Pancreas (tissue), 10 donors: ENCODE measurements at places on chromosomes 12 and 14. TPM values are rescaled to one million over a fixed set of nuclear protein-coding genes. Genes with fewer than 3 reads are reported as not detected.

- no peak for DNase-seq
These were observed 51.6 kb upstream of the CRY1 start for GRCh38 chr12:107144990-107145389.

DNA sequence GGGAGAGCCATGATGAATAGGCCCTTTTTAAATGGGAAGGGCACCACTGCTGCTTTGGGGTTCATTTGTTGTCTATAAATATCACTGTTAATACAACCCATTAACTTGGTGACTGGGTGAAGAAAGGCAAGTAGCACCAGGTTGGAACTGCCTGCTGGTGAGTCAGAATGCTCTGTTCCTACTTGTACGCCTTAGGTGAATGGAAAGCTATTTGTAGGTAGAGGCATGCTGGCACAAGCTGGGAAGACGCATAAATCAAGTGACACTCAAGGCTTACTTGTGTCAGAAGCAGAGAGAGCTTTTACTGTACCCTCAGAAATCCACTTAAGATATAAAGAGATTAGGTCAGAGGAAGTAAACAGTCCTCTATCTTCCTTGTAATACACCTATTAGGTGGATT, 142.5 kb downstream of the TMX1 start:
- DNase-seq = no peak

GRCh38 chr14:23066368-23066767, 9.0 kb upstream of the CDH24 start:
- DNase-seq = no peak

DNA sequence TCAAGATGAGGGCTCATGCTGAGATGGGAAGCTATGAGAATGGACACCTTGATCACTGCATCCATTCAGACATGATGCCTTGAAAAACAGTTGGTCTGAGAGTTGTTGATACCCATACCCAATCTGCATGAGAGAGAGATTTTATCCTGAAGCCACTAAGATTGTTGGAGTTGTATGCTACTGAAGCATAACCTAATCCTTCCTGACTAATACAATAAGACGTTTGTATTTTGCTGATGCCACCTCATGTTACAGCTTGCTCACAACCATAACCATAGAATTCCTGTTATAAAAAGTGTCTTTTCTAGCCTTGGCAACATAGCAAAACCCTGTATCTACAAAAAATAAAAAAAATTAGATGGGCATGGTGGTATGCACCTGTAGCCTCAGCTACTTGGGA, 12.7 kb upstream of the SERPINA1 start:
- DNase-seq = no peak

The FGF23 gene
- total RNA-seq = not detected
